GM12891 (cell line): ENCODE measurements at places on chromosomes 11 and 22.

- no peak for DNase-seq
These were observed 167.6 kb upstream of the MTMR2 start for GRCh38 chr11:96091476-96091875.

- DNase-seq = no peak
These were observed at the start of gene OR4C46 for GRCh38 chr11:54603898-54604297. TSS of gene OR4C46 (minus strand) at chr11:54603998. CDS start at chr11:54603998, 0 bp downstream.

DNA sequence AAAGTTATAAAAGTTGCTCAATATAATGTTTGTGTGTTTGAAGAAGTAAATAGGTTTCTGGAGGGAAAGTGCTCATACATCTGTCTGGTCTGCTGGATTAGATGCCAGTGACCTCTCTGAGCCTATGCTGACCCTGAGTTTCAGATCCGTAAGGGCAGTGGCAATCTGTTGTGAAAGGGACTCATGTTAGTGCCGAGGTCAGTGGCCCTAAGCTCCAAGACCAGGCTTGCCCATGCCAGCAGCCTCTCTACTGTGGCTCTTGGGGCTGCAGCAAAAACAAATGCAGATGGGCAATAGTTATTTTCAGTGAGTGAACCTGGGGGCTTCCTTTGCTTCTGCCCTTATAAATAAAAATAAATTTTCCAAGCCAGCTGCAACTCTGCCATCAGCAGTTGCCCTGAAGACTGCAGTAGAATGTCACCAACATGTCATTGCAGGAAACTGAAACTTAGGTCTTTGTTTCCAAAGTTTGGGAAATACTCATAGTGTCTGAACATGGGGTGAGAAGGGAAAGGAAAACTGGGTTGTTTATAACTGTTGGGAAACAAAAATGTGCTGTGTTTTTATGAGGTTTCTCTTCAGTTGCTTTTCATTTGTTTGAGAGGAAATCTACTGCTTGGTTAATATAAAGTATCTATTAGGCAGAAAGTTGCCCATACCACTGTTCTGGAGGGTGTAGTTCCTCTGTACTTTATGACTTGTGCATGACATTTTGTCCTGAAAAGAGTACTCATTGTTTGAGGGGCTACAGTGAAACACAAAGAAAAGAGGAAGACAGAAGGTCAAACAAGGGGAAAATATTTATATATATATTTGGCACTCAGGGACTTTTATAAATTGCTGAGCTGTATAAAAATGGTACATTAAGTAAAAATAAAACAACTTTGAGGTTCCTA is 9.5 kb upstream of the MS4A4E start:
- DNase-seq = no peak

DNA sequence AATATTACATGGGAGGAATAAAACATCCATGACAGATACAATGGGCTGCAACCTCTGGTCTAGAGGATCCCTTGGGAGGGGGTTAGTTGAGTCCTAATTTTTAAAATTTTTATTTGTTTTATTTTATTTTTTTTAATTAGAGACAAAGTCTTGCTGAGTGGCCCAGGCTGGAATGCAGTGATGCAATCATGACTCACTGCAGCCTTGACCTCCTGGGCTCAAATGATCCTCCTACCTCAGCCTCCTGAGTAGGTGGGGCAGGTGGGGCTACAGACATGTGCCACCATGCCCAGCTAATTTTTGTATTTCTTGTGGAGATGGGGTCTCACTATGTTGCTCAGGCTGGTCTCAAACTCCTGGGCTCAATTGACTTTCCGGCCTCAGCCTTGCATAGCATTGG is 43.1 kb downstream of the FDX1 start:
- no peak for DNase-seq

GRCh38 chr11:73070653-73071052 is 71.5 kb downstream of the FCHSD2 start:
- no peak for DNase-seq

DNA sequence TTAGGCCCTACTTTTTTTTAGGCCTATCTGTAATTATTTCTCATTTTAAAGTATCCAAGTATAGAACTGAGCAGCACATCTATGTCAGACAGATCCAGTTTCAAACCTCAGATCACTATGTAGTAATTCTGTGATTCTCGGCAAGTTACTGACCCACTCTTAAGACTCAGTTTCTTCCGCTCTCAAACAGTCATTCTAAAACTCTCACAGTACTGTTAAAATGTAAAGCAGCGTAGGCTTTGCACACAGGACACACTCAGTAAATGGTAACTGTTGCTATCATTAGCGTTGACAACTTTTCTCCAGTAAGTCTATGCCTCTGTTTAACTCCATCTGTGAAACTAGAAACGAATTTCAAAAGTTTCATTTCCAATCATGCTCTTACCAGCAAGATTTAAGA is 277.1 kb downstream of the TTC28 start:
- DNase-seq = peak; percentile 7

DNA sequence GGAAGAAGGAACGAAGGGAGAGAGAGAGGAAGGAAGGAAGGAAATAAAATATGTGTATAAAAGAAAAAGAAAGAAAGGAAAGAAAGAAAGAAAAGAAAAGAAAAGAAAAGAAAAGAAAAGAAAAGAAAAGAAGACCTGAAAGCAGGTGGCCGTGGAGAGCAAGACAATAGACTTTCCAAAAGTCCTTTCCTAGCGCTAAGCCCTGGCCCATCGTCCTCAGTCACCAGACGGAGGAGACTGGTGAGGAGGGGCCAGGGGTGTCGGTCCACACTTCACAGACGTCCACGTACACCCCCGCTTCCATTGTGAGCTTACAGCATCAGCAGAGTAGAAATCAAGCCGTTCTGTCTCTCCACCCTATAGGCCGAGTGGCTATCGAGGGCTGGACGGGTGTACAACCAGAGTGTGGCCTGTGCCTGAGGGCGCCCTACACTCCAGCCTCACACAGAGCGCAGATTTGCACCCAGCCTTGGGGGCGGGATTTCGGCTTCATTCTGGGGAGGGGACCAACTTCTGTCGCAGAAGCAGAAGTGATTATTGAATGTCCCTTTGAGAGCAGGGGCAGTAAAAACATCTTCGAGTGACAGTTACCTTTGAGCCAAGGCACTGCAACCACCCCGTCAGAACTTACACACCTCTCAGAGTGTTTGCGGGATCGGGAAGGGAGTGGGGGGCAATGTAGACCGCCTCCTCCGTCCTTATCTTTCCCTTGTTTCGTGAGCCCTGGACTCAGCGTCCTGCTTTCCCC is 2.0 kb upstream of the BSX start:
- no peak for DNase-seq

GRCh38 chr22:37193629-37194191 is 5.7 kb upstream of the C1QTNF6 start:
- no peak for DNase-seq

GRCh38 chr11:102318469-102318868 is 1.2 kb downstream of the BIRC3 start:
- no peak for DNase-seq

GRCh38 chr22:20146777-20147176 is 4.1 kb downstream of the CCDC188 start:
- peak; percentile 63 for DNase-seq

GRCh38 chr11:79671401-79671800 is 230.6 kb upstream of the TENM4 start:
- no peak for DNase-seq

GRCh38 chr11:117076941-117077691 is 21.1 kb downstream of the SIK3 start:
- DNase-seq = no peak

DNA sequence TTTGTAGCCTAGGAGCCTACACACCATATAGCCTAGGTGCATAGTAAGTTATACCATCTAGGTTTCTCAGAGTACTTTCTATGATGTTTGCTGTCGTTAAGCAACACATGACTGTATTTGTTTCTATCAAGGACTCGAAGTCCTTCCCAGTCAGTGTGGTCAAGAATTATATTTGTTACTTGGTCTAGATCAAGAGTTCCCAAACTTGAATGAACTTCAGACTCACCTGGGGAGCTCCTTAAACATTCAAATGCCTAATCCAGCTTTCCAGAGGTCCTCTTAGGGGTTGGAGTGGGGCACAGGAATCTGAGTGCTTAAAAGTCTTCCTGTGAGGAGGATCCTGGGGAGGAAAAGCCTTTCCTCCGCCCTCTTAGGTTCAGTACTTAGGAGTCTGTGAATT is 41.5 kb upstream of the PAMR1 start:
- DNase-seq = no peak

- DNase-seq = no peak
These were observed 654.3 kb downstream of the NTM start for GRCh38 chr11:132024587-132025295.

DNA sequence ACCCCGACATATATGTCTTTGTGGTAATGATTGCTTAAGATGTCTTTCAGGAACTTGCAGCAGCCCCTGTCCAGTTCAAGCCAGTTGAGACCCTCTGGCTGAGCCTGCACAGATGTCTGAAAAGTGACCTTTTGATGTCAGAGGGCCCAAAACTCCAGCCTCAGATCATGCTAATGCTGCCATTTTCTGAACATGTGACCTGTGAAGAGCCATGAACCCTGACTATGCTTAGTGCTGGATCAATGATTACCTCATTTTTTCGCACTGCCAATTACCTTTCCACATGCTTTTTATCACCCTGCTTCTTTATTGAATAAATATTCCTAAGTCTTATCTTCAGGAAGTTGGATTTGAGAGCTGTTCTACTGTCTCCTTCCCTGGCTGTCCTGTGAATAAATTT is 6.9 kb upstream of the CYP2R1 start:
- DNase-seq = no peak

GRCh38 chr22:33400891-33401290 is 342.7 kb upstream of the SYN3 start:
- DNase-seq = no peak

DNA sequence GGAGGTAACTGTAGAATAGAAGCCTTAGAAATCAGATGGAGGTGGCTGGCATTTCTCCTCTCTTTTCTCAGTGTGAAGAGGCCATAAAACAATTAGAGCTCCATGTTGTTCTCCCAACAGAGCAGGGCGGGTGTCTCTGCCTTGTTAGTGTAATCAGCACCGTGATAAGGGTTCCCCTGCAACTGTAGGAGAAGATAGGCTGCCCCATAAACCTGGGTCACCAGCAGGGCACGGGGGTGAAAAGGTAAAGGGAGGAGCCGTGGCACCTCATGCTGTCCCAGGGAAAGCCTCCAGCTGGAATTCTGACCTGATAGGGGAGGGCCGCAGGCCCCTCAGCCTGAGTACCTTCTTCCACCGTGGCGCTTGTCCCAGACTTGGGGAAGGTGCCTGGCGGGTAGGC is 68.7 kb downstream of the ISX start:
- no peak for DNase-seq

DNA sequence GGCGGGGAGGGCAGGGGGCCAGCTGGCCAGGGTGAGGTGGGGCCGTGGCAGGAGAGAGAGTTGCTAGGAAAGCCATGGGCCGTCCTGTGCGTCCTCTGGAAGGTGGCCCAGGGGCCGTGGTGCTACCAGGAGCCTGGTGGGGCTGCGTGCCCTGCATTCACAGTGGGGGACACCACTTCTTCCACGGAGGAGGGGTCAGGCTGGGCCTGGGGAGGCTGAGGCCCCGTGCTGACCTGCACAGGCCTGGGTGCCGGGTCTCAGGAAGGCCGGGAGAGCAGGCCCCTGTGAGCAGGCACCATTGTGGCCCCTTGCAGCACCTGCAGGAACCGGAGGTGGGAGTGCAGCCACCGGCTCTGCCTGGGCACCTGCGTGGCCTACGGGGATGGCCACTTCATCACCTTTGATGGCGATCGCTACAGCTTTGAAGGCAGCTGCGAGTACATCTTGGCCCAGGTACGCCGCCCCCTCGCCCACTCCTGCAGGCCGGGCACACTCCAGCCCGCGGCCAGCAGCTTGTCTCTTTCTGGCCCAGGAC is 12.0 kb downstream of the MUC5B start:
- DNase-seq = no peak
